ENCODE measurements at places on chromosomes 13 and 19.

DNA sequence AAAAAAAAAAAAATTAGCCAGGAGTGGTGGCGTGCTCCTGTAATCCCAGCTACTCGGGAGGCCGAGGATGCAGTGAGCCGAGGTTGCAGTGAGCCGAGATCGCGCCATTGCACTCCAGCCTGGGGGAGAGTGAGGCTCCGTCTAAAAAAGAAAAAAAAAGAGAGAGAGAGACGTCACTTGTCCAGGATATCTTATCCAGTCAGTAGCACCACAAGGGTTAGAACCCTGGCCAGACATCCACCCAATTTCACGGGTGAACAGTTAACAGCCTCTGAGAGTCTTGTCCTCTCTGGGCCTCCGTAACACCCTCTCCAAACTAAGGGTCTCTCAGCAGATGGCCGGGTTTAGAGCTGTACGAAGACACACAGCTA is 917 bp upstream of the CLPTM1 start:
- DNase-seq, result no peak

DNA sequence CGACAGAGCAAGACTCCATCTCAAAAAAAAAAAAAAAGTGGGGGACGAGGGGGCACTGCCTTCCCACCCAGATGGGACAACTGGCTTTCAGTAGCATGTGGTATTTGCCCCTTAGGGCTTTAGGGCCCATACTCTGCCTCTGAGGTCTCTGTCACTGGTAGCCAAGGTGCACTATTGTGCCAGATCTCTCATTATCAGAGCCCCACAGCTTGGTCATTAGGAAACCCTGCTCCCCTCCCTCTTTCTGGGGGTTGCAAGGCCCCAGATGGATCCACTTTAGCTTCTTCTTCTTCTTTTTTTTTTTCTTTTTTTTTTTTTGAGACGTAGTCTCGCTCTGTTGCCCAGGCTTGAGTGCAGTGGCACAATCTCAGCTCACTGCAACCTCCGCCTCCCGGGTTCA is 11.2 kb upstream of the ZNF358 start:
- no peak for DNase-seq

DNA sequence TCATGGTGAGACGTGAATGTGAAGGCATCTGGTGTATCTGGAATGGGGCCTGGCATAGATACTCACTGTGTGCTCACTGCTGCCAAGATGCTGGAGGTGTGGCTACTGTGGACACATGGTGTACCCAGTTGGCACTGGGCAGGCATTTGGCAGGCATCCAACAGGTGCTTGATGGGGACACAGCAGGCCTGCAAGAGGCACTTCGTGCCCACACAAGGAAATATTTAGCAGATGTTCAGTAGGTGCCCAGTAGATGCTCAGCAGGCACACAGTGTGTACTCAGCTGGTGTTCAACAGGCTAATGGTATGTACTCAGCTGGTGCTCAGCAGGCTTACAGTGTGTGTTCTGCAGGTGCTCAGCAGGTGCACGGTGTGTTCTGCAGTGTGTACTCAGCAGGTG is 14.2 kb downstream of the CRTC1 start:
- DNase-seq, result no peak

- no peak for DNase-seq
These were observed 3.4 kb downstream of the DMKN start for GRCh38 chr19:35509861-35510625.
